ENCODE measurements at places on chromosomes 13 and 19.

- no peak for DNase-seq
Measured at GRCh38 chr13:98483601-98484288, 93.2 kb downstream of the STK24 start.

GRCh38 chr19:16541526-16542044, 652 bp downstream of the CHERP start:
- DNase-seq = no peak

- no peak for DNase-seq
Measured at GRCh38 chr19:48368936-48369335, 4.8 kb downstream of the SYNGR4 start.

GRCh38 chr19:2170219-2170618, 6.5 kb downstream of the DOT1L start:
- DNase-seq = no peak

DNA sequence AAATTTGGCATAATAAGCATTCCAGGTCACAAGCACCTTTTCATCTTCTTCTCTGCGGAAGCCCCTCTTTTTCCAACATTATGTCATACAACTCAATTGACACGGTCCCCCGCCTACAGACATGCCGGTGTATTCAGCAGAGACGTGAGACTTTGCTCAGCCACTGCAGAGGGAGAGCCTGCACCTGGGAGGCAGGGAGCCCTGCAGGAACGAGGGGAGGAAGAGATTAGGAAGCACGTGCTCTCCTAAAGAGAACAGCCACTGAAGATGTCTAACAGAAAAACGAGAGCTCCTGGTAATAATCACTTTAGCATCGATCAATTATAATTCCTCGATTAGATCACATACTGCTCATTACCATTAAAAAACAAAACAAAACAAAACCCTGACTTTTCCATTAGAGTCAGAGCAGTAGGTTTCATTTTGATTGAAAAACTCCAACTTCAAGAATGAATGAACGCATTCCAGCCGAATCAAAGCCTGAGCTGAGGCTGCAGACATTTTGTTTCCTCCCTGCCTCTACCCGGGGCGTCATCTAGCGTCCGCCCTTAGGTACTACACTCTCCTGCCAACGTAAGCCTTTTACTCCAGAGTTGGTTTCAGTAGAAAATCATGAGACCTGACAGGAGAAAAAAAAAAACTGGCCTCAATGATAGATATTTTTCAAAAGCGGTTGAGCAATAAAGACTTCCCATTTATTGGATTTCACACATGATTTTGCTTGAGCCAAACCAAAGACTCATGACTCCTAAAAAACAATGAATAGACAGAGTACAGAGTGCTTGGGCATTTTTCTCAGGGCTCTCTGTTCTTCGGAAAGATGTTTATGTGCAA, 194.5 kb downstream of the KATNAL1 start:
- peak; percentile 51 for DNase-seq

- no peak for DNase-seq
Measured at GRCh38 chr19:6667114-6667627, 2.8 kb downstream of the TNFSF14 start.

- no peak for DNase-seq
Measured at GRCh38 chr19:4060621-4061177, 6.0 kb downstream of the ZBTB7A start.

DNA sequence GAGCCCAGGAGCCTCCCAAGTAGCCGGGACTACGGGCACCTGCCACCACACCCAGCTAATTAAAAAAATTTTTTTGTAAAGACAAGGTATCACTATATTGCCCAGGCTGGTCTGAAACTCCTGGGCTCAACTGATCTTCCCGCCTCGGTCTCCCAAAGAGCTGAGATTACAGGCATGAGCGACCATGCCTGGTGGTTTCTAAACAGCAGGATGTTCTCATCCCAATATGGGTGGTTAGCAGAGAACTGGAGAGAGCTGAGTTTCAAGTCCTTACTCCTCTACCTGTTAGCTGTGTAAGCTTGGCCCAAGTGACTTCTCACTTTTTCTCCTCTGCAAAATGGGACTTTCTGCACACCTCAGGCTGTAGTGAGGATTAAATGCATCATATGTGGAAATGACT, 8.0 kb downstream of the TMEM91 start:
- no peak for DNase-seq

DNA sequence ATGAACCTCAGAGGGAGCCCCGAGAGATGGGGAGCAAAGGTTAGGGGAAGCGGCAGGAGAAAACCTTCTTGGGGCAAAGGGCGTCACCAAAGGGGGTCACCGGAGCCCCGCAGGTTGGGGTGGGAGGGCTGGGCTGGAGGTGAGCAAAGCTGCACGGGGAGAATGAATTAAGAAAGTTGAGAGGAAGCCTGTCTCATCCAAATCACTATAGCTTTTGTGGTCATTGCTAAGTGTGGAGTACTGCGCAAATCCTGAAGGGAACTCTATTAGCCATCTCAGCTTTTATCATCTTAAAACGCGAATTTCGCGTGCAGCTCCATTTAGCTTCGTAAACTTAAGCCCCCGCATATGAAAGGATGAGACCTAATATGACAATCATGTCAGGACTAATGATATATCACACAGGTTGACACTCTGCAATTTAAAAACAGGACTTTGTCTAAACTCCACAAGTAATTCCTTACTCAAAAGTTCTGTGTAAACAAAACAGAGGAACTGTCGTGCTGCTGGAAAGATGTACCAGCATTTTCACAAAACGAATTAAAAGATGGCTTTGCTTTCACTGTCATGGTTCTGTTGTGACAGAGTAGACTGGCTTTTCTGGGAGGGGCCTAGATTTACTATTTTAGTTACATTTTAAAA, 631 bp downstream of the LACC1 start:
- no peak for DNase-seq

DNA sequence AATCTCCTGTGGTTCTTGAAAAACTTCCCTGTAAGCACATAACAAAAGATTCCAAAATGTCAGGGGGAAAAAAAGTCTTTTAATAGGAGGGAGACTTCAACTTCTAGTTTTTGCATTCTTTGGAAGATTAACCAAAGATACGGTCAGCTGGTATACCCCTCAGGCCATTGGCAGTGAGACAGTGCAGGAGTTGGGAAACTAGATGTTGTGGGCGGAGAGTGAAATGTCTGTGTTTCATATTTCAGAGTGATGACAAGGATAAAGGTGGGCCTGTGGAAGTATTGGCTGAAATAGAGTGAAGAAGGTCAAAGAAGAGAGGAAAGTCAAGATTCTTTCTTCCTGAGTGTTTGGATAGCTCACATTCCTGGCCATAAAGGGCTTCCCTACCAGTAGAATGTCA, 40.8 kb downstream of the CYP2B6 start:
- DNase-seq = no peak

DNA sequence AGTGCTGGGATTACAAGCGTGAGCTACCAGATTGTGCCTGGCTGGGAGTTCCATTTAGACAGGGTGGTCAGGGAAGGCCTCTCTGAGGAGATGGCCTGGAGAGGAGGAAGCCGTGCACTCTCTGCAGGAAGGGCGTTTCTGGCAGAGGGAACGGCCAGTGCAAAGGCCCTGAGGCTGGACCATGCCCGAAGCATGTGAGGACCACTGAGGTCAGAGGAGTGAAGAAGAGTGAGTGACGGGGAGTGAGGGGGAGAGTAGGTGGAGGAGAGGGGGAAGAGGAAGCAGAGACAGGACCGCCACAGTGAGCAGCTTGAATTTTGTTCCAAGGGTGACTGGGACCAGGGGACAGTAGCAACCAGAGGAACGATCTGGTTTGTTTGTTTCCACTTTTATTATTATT, 32.6 kb downstream of the CELF5 start:
- DNase-seq = no peak

DNA sequence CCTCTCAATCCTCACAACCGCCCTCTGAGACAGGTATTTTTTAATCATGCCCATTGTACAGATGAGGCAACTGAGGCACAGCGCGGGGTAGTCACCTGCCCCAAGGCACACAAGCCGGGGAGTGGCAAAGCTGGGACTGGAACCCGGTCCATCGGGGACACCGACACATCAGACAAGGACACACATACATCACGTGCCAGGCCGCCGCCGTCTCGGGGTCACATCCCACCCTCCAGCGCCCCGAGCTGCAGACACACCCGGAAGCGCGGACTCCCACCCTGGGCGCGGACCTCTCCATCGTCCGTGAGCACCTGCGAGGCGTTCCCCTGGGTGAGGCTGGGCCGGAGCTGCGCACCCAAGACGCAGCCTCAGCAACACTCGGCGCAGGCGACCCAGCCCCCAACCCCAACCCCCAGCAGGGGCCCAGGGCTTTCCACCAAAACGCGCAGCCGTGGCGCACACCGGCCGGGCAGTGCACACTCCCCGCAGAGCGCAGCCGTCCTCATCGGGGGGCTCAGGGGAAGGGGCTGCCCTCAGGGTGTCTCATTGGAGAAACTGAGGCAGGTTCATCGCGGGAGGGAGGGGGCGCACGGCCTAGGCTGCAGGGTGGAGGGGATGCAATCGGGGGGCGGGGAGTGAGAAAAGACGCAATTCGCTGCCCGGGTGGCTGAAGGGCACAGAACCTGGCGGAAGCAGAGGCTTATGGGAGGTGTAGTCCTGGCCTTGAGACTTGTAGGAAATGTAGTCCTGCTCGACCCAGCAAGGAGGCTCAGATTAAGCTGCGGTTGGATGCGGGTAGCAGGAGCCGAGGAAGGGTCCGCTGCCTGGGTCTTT, 1.9 kb upstream of the LMTK3 start:
- peak; percentile 80 for DNase-seq

DNA sequence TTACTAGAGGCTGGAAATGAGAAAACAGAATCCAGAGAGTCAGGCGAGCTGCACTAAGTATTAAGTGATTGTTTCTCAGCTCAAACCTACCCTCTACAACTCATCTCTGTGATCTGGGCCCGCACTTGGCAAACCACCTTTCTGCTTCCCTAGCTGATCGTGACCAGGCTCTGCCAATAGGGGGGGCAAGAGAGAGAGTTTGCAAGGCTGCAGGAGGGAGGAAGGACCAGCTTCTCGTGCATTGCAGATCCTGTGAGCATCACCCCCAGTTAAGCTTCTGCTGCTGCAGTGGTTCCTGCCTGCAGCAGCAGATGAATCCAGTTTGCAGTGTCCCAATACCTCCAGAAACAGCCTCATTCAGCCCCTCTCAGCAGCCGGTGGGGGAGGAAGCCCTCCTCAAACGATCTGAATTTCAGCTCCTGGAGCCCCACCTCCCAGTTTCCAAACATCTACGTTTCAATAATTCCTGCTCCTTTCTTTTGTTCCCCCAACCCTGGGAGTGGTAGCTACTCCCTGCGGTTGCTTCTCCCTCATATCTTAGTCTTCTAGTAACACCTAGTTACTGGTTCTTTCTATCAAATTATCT, 20.0 kb downstream of the XRCC1 start:
- DNase-seq = peak; percentile 68

- no peak for DNase-seq
Measured at GRCh38 chr13:24267274-24267673, 42.1 kb upstream of the C1QTNF9 start.

DNA sequence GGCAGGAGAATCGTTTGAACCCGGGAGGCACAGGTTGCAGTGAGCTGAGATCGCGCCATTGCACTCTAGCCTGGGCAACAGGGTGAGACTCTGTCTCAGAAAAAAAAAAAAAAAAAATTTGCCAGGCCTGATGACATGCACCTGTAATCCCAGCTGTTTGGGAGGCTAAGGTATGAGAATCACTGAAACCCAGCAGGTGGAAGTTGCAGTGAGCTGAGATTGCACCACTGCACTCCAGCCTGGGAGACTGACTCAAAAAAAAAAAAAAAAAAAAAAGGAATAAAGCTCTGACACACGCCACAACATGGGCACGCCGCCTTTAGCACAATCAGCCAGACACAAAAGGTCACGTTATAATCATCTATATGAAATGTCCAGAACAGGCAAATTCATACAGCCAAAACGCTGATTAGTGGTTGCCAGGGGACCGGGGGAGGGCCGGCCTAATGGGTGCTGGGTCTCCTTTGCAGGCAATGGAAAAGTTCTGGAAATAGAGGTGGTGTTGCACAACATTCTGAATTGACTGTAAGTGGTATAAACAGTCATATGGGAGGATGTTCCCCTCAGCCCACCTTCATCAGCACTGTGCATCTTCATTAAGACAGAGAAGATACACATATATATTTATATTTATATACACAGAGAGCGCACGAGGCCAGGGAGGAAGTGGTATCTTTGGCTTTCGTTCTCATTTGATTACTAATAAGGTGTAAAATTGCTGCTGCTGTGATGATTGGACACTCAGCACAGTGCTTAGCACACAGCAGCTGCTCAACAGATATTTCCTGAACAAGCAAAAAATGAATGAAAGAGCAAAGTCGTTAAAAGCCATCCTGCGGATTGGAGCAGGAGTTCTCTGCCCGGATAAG, 3.8 kb downstream of the HSPBP1 start:
- no peak for DNase-seq

- DNase-seq = no peak
Measured at GRCh38 chr13:111861319-111861718, 205.6 kb upstream of the SOX1 start.

DNA sequence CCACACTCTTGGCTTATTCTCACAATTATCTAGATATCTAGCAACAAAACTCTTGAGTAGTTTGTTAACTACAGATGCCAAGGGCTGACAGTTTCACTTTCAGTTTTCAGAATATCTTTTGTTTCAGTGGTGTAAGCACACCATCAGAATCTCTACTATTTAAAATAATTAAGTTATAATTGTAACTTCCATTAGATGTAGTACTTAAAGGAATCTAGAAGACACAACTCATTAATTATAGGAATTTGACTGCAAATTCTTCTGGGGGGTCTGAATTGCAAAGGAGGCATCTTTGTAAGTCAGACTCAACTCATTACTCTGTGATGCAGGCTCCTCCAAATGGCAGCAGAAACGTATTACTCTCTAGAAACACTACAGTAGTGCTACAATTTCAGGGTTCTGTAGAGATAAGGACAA, 44.9 kb upstream of the USPL1 start:
- DNase-seq = no peak

DNA sequence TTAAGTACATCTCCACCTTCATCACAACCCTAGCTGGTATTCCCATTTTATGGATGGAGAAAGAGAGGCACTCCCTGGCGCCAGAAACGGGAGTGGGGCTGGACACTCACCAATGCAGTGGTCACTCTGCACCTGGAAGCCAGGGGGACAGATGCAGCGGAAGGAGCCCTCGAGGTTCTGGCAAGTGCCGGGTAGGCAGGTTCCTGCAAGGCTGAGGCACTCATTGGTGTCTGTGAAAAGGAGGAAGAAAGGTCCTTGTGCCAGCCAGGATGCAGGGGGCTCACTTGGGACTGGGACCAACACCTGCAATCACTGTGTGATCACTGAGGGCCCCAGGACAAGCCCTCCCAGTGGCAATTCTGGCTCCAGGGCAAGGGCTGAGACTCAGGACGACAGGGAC, 41.8 kb downstream of the CCL25 start:
- DNase-seq = no peak

All from GM12892 (cell line).